Spinal cord (tissue), 10 donors: ENCODE measurements at places on chromosomes 6 and 20.

- no peak overlapping the region for H3K27ac ChIP-seq
- no peaks in the 10 kb centered on the region for H3K36me3 ChIP-seq
- peaks cover 7% of the 10 kb centered on the region for H3K4me1 ChIP-seq
- H3K4me3 ChIP-seq, result no peak overlapping the region
Observed at GRCh38 chr6:168794491-168794890, 353.5 kb downstream of the SMOC2 start.

DNA sequence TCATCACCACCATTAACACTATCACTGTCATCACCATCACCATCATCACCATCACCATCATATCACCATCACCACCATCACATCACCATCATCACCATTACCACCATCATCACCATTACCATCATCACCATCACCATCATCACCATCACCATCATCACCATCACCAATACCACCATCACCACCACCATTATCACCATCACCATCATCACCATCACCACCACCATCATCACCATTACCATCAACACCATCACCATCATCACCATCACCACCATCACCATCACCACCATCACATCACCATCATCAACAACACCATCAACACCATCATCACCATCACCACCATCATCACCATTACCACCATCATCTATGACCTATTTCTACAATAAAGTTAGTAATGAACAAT, 86.1 kb upstream of the PDE10A start:
- no peak for DNase-seq
- H3K36me3 ChIP-seq, result no peaks in the 10 kb centered on the region
- H3K4me3 ChIP-seq, result no peak overlapping the region
- no peak overlapping the region for H3K27ac ChIP-seq

GRCh38 chr6:42460883-42461282, 9.2 kb upstream of the TRERF1 start:
- no peaks in the 10 kb centered on the region for H3K27me3 ChIP-seq
- no peak overlapping the region for H3K27ac ChIP-seq
- H3K4me3 ChIP-seq, result no peak overlapping the region
- no peaks in the 10 kb centered on the region for H3K4me1 ChIP-seq

GRCh38 chr6:125057392-125058246, 95.4 kb downstream of the RNF217 start:
- H3K4me1 ChIP-seq, result no peaks in the 10 kb centered on the region
- DNase-seq, result no peak
- H3K36me3 ChIP-seq, result no peaks in the 10 kb centered on the region
- no peak overlapping the region for H3K27ac ChIP-seq
- no peaks in the 10 kb centered on the region for H3K27me3 ChIP-seq
- no peak overlapping the region for H3K4me3 ChIP-seq

DNA sequence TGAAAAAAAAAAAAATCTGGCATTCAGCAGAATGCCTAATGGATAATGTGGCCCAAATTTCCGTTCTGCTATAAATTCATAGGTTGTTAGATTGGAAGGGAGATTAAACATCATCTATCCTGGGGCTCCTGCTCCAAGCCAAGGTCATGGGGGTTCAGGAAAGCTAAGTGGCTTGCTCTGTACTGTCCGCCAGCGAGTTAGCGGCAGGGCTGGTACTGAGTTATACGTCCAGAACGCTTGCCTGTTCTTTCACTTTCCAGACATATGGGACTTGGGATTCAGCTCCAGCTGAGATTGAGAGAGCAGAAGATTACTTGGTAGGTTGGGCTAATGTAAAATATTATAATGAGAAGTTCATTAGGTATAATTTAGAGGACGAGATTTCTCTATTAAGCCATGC, 858 bp downstream of the RWDD1 start:
- H3K27me3 ChIP-seq, result no peaks in the 10 kb centered on the region
- peak overlapping the region; percentile 99 for H3K4me3 ChIP-seq
- peaks cover 2% of the 10 kb centered on the region for H3K36me3 ChIP-seq

- H3K4me1 ChIP-seq, result peaks cover 19% of the 10 kb centered on the region
- H3K36me3 ChIP-seq, result no peaks in the 10 kb centered on the region
- DNase-seq, result no peak
- H3K27me3 ChIP-seq, result peaks cover 12% of the 10 kb centered on the region
Observed at GRCh38 chr6:33975661-33976436, 170.0 kb downstream of the GRM4 start.

GRCh38 chr20:58146746-58147140, 81.7 kb downstream of the ANKRD60 start:
- H3K4me3 ChIP-seq, result no peak overlapping the region
- H3K27me3 ChIP-seq, result peaks cover 9% of the 10 kb centered on the region
- H3K4me1 ChIP-seq, result peaks cover 14% of the 10 kb centered on the region
- no peak for DNase-seq
- H3K27ac ChIP-seq, result no peak overlapping the region

GRCh38 chr6:87103977-87104601, 9.2 kb upstream of the CGA start:
- H3K4me3 ChIP-seq, result no peak overlapping the region
- no peaks in the 10 kb centered on the region for H3K36me3 ChIP-seq
- no peaks in the 10 kb centered on the region for H3K4me1 ChIP-seq

DNA sequence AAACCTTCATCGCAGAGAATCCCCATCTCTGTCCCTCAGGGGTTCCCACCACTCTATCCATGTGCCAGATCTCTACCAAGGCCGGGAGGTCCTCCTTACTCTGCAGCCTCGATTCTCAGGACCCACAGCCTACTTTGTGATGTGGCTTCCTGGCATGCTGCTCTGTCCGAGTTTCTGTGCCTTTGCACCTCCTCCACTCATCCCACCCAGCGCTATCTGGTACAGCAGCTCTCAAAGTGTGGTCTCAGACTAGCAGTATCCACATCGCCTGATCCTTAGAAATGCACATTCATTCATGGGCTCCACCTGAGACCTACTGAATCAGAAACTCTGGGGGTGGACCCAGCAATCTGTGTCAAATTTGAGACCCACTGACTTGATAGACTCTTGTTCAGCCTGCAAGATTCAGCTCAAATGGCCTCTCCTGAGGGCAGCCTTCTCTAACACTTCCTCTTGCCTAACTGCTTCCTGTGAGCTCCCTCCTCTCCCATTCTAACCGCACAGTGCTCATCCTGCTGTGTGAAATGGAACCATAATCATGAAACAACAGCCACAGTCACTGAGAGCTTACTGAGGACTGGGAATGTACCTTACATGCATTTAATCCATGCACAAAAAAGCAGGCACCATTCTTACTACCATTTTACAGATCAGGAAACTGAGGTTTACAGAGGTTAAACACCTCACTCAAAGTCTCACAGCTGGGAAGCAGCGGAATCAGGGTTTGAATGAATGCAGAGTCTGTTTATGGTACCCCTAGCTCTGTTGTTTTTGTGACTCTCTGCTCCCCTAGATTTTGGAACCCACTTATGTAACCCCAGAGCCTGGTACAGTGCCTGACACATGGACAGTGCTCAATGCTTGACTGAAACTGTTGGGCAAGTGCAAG, 69.4 kb downstream of the JPH2 start:
- H3K27ac ChIP-seq, result no peak overlapping the region
- no peak for DNase-seq
- peaks cover 5% of the 10 kb centered on the region for H3K4me1 ChIP-seq

DNA sequence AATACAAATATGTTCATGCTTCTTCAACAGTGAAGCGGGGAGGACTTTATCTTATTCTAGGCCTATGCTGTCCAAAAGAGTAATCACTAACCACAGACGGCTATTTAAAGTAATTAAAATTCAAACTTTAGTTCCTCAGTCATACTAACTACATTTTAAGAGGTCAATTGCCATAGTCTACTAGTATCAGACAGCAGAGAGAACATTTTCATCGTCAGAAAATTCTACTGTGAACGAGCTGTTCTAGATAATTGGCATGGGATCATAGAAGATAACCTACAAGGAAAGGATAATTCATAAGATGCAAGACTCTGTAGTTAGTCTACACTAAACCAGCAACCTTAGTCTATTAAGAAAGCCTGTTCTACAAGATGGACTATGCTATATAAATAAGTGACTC, 44.4 kb downstream of the PRKN start:
- no peak for DNase-seq
- no peak overlapping the region for H3K4me3 ChIP-seq
- no peaks in the 10 kb centered on the region for H3K27me3 ChIP-seq
- no peaks in the 10 kb centered on the region for H3K4me1 ChIP-seq

DNA sequence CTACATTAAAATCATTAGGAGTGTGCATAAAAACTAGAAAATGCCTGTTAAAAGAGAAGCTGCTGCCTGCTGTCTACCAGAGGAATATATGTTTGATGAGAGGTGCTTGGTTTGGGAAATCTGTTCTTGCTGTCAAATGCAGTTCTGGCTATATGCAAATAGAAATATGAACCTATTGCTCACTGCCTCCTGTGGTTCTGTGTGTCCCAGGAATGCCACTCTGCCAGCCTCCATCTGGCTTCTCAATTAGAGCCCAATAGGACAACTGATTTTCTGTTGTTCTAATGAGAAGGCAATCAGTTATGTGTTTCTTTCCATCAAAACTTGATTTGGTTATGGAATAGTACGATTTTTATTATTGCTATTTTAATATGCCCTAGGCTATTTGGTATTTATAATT, 759.7 kb downstream of the HDGFL1 start:
- H3K4me3 ChIP-seq, result no peak overlapping the region
- no peaks in the 10 kb centered on the region for H3K27me3 ChIP-seq
- DNase-seq, result no peak
- H3K4me1 ChIP-seq, result no peaks in the 10 kb centered on the region
- no peak overlapping the region for H3K27ac ChIP-seq
- no peaks in the 10 kb centered on the region for H3K36me3 ChIP-seq

GRCh38 chr20:25339608-25340007, 51.0 kb downstream of the ABHD12 start:
- no peaks in the 10 kb centered on the region for H3K27me3 ChIP-seq
- no peak overlapping the region for H3K27ac ChIP-seq
- H3K36me3 ChIP-seq, result peaks cover 14% of the 10 kb centered on the region
- no peak for DNase-seq
- no peak overlapping the region for H3K4me3 ChIP-seq

GRCh38 chr20:5172903-5173463, 46.2 kb downstream of the CDS2 start:
- peaks cover 42% of the 10 kb centered on the region for H3K4me1 ChIP-seq
- no peak overlapping the region for H3K4me3 ChIP-seq
- no peak overlapping the region for H3K27ac ChIP-seq
- no peaks in the 10 kb centered on the region for H3K27me3 ChIP-seq
- H3K36me3 ChIP-seq, result peaks cover 19% of the 10 kb centered on the region

- no peak overlapping the region for H3K27ac ChIP-seq
- H3K4me1 ChIP-seq, result no peaks in the 10 kb centered on the region
- H3K4me3 ChIP-seq, result no peak overlapping the region
- no peaks in the 10 kb centered on the region for H3K27me3 ChIP-seq
Observed at GRCh38 chr6:42966571-42966970, 6.0 kb downstream of the GNMT start.

DNA sequence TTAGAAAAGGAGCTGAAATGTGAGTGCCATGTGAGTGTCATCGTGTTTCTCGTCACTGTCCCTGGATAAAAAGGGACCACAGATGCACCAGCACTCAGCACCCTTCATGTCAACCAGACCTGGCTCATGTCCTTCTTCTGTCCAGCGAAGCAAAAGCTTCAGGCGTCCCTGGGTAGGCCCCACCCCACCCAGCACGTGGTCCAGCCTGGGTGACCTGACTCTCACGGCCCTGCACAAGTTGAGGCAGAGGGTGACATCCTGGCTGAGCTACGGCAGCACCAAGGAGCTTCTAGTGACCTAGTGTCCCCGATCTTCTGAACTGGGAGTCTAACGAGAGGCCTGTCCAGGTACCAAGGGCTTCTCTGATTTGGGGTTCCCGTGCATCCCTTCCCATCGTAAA, 37.8 kb downstream of the PSMG4 start:
- no peak overlapping the region for H3K4me3 ChIP-seq
- DNase-seq, result no peak
- no peaks in the 10 kb centered on the region for H3K27me3 ChIP-seq
- H3K27ac ChIP-seq, result no peak overlapping the region
- H3K4me1 ChIP-seq, result peaks cover 14% of the 10 kb centered on the region

DNA sequence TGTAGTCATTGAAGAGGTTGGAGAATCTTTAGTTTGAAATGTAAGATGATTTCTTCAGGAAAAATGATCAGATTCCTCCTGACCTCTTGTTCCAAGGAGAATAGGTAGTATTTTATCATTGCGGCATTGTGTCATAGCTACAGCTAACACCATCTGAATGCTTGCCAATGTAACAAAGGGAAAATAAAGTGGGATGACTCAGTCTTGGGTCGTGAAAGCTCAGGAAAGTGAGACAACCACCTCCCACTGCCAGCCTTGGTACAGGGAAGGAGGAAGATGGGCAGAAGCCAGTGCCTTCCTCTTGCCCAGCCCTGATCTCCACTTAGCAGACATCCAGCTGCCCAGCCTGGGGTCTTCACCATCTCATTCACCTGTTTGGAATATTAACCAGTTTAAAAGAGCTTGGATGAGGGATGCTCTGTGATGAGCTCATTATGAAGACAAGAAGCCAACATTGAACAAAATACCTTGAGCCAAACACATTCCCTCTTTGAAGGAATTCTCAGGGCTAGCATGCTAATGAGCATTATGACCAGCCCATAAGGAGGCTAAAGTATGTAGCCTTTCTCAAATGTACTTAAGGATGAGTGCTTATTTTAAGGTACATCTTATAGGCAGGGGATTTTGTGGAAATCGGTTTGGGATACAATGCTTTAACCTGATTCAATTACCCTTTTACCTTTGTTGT, 40.0 kb upstream of the APCDD1L start:
- no peak overlapping the region for H3K4me3 ChIP-seq
- no peaks in the 10 kb centered on the region for H3K27me3 ChIP-seq
- H3K4me1 ChIP-seq, result peaks cover 4% of the 10 kb centered on the region
- H3K36me3 ChIP-seq, result no peaks in the 10 kb centered on the region
- DNase-seq, result no peak

DNA sequence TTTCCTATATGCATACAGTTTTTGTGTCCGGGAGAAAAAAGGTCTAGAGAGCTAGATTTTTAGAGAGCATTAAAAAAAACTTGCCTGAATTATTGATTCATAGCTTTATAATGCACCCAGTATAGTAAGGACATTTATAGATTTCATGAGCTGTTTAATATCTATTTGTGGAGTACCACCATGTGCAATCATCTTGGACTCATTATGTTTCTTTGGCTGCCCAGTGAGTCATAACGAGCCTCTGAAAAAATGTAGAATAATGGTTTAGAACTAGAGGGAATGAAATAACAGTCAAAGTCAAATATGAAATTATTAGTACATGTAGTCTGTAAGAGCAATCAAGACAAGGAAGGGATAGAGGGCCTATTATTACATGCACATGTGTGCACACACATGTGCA, 350.0 kb downstream of the CD83 start:
- H3K27me3 ChIP-seq, result no peaks in the 10 kb centered on the region
- H3K36me3 ChIP-seq, result no peaks in the 10 kb centered on the region
- no peak overlapping the region for H3K27ac ChIP-seq
- no peak overlapping the region for H3K4me3 ChIP-seq
- H3K4me1 ChIP-seq, result no peaks in the 10 kb centered on the region
